ENCODE measurements at places on chromosomes 16 and 17.

- DNase-seq = peak; percentile 43
Measured at GRCh38 chr16:89115216-89115861, 21.7 kb downstream of the ACSF3 start.

GRCh38 chr17:5976251-5976650 lies 93.9 kb upstream of the WSCD1 start:
- no peak for DNase-seq

GRCh38 chr16:5615868-5616642 lies 518.5 kb upstream of the EEF2KMT start:
- peak; percentile 2 for DNase-seq

GRCh38 chr17:50570032-50570431 lies 9.5 kb downstream of the CACNA1G start:
- no peak for DNase-seq

DNA sequence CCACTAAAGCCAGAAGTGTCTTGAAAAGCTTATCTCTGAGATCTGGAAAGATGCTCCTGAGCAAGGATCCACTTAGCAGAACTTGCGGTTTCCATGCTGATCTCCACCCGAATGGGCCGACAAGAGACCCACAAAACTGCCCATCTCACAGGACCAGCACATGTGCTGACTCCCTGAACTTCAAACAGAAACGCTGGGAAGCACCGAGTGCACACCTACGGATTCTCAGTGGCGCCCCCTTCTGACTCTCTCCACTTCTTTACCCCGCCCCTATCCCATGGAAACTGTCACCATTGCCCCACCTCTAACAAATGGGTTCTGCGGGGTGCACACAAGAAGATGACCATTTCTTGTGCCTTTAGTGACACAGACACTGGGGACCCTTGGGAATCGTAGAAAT lies 21.4 kb downstream of the CDRT4 start:
- no peak for DNase-seq

GRCh38 chr17:16352667-16353316 lies 477 bp downstream of the CENPV start:
- DNase-seq = no peak

- DNase-seq = no peak
Measured at GRCh38 chr17:8253801-8254200, 4.7 kb downstream of the PFAS start.

DNA sequence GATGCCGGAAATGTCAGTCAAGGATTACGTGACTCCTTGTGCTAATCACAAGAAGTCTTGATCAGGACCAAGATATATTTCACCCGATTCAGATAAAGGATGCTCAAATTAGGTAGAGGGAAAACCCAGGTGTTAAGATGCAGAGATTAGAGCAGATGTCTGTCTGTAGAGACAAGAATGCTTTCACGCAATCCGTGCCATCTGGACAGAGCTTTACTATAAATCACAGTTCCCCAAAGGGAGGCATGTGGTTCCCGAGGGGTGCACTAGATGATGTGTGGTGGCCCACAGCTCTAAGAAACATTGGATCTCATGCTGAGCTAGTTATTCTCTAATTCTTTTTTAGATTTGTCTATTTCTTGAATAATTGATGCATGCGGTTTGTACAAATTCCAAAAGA lies 9.8 kb upstream of the MAP3K14 start:
- DNase-seq = no peak

GRCh38 chr16:76294396-76295214 lies 17.4 kb downstream of the CNTNAP4 start:
- no peak for DNase-seq

DNA sequence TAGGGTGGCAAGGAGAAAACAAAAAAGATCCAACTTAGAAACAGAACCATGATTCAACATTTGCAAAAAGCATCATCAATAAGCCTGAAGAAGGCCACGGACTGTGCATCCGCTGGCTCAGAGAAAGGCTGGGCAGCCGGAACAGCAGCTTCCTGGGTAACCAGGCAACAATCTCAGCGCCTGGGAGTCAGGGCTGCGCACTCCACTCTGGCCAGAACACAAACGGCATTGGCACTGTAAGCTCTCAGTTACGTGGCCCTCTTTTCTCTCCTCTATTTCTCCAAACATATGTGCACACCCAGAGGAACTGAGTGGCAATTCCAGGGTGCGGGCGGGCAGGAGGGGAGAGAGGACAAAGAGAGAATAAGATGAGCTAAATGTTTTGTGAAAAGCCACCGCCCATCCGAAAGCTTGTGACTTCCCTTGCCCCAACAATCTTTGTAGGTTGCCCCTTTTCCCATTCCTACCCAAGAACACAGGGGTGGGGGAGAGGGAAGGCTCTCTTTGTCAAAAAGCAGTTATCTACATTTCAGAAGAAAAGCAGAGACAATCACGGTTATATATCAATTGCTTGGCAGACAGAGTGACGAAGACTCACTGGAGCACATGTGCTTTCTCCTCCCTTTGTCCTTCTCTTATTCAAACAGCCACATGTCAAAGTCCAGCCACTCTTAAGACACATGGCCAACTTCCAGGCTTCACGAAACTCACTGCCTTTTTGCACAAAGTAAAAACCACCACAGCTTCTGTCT lies 6.6 kb upstream of the GHDC start:
- no peak for DNase-seq

DNA sequence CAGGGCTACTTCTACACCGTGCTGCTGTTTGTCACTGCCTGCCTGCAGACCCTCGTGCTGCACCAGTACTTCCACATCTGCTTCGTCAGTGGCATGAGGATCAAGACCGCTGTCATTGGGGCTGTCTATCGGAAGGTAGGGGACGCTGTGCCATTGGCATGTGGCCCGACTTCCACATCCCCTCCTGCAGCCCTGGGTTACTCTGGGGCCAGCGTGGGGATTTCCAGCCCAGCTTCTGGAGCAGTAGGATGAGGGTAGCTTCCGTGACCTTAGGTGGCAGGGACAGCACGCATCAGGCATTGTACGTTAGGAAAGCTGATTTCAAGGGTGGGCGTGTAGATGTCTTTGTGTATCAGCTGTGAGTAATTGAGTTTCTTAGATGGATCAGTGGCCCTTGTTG lies 96.5 kb downstream of the ABCC1 start:
- DNase-seq = no peak

- DNase-seq = no peak
Measured at GRCh38 chr16:79838496-79839259, 238.1 kb upstream of the MAF start.

DNA sequence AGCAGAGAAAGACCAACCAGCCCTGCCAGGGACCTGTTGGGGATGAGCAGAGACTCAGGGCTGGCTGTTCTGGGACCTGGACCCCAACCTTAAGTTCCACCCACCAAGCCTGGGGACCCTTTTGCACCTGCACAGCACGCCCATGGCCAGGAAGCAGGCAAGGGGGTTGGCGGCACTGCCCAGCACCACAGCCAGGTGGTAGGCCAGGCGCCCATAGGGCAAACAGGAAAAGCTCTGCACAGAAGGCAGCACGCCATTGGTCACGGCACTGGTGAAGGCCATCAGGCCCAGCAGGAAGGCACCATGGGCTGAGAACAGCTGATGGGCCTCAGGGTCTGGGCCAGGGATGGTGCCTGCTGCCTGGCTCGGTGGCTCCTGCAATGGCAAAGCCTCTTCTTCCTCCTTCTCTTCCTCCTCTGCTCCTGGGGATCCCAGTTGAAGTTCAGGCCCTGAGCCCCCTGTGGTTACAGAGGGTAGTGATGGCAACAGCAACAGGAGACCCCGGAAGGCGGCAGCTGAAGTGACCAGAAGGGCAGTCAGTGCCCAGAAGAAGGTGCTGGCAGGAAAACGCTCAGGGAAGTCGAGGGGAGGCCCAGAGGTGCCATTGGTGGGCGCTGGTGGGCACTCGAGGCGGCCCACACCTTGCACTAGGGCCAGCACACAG lies 1.7 kb downstream of the SLC52A1 start:
- no peak for DNase-seq

DNA sequence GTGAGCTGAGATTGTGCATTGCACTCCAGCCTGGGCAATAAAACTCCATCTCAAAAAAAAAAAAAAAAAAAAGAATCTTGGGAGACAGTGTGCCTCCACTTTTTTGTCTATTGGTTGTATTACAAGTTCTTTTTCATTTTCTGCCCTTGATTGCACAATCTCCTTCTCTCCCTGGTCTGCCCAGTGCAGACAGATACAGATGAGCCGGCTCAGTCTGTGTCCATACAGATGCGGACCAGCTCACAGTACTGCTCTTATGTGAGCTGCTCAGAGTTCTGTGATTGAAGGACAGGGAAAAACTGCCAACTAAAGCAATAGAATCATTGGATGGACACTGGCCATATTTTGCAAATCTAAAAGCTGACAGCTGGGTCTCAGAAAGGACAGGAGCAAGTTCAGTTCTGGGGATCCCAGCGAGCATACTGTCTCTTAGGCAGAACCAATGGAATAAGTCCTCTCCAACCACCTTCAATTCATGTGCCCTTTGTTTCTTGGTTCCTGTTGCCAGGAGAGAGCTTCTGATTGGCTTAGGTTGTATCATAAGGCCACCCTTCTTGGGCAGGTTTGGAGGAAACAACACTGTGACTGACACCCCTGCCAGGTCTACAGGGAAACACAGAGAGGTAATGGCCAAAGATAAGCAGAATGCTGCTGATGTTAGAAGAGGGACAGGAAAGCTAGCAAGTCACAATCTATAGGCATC lies 495.6 kb upstream of the HSBP1 start:
- DNase-seq = no peak

DNA sequence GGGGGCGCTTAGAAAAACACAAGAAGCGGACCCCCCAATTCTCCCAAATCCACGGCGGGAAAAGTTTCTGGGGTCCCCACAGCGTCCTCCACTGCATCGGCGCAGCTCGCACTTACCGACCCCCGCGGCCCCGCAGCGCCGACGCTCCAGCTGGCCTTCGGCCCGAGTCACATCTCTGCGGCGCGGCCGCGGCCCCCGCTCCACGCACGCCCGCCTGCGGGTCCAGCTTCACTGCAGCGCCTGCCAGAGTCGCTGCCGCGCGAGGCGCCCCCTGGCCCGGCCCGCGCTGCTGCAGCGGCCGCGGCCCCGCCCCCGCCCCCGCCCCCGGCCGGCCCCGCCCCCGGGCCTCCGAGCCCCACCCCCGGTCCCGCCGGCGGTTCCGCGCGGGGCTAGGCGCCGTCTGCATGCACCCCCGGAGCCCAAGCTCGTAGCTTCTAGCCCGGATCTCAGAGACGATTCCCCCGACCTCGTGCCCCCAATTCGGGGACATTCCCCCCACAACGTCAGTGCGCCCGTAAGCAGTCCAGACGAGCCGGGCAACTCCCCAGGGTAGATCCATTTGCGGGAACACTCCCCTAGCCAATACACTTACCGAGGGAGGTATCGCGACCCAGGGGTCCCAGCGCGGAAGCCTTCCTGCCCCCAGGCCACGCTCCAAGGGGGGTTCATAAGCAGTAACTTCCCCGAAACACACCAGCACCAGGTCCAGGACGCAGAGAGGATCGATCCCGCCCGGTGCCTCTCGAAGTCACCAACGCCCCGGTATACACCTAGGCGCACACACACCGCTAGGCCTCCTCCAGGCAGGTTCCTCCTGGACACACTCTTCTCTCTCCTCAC lies at the start of gene GPRC5B:
Gene GPRC5B, minus strand, starts transcription at position 238 of the 840 bp plus-strand sequence. CDS start 12,003 bp downstream, outside the sequence.
- DNase-seq = no peak

DNA sequence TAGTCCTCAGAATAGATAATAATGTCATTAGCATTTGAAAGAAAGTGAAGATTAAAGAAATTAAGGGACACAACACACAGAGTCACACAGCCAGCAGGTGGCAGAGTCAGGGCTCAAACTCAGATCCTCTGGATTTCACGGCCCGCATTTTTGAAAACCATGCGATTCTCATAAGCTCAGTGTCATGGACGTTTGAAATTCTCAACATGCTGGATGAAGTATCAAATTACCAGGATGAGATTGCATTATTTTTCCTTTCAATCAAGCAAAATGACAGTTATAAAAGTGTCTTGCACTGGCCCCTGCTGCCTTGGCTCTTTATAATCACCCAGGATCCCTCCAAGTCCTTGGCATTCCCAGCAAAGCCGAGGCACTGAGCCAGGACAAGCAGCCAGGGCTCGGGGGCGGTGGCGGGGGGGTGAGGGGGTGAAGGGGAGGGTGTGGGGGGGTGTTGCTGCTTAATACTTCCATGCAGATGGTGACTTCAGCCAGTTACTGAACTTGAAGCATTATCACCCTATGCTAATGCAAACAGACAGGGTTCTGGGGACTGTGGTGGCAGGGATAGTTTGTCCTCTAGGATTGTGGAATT lies 6.6 kb upstream of the BMERB1 start:
- DNase-seq = peak; percentile 34
